ENCODE measurements at places on chromosomes 16 and 17. TPM values are rescaled to one million over a fixed set of nuclear protein-coding genes. Genes with fewer than 3 reads are reported as not detected.

YBX2 gene
- 0.13 TPM for total RNA-seq

MC1R gene
- 8.2 TPM for total RNA-seq

GNAO1 gene
- not detected for total RNA-seq

ZP2 gene
- total RNA-seq: not detected

SALL1 gene
- total RNA-seq: not detected

B4GALNT2 gene
- total RNA-seq: not detected

OR1A1 gene
- total RNA-seq: not detected

TMC6 gene
- total RNA-seq: 1.3 TPM

PKMYT1 gene
- total RNA-seq: 4.8 TPM

SULT1A2 gene
- total RNA-seq: 0.13 TPM

PLEKHM1 gene
- 34.0 TPM for total RNA-seq

TMC8 gene
- total RNA-seq: not detected

ABCC11 gene
- total RNA-seq: 0.13 TPM

CIAO2B gene
- 70.7 TPM for total RNA-seq

NDE1 gene
- 32.9 TPM for total RNA-seq

CCDC40 gene
- 2.7 TPM for total RNA-seq

GPRC5C gene
- 20.1 TPM for total RNA-seq

SECTM1 gene
- 7.7 TPM for total RNA-seq

CPSF4L gene
- not detected for total RNA-seq

FADS6 gene
- total RNA-seq: not detected

IL34 gene
- total RNA-seq: 7.1 TPM

CD79B gene
- total RNA-seq: 14.1 TPM

ACSF2 gene
- total RNA-seq: 17.2 TPM

MEOX1 gene
- total RNA-seq: 0.26 TPM
